Aortic smooth muscle cell (primary cell): ENCODE measurements at places on chromosomes 7 and 10. TPM values are rescaled to one million over a fixed set of nuclear protein-coding genes. Genes with fewer than 3 reads are reported as not detected.

NUTM2A gene
- total RNA-seq: 0.19 and 0.40 TPM in 2 replicates

TRIL gene
- total RNA-seq: under 0.01 and 0.12 TPM in 2 replicates

ACTL6B gene
- not detected in 2 replicates for total RNA-seq

FGFBP3 gene
- total RNA-seq: 0.56 and 1.1 TPM in 2 replicates

C7orf57 gene
- total RNA-seq: under 0.01 TPM in 1 of 2 replicates, not detected in the other

CALHM3 gene
- total RNA-seq: not detected in 2 replicates
